ENCODE measurements at places on chromosomes 2 and 18.

- no peak for DNase-seq
Measured at GRCh38 chr2:54935389-54935788, 114.9 kb downstream of the RTN4 start.

DNA sequence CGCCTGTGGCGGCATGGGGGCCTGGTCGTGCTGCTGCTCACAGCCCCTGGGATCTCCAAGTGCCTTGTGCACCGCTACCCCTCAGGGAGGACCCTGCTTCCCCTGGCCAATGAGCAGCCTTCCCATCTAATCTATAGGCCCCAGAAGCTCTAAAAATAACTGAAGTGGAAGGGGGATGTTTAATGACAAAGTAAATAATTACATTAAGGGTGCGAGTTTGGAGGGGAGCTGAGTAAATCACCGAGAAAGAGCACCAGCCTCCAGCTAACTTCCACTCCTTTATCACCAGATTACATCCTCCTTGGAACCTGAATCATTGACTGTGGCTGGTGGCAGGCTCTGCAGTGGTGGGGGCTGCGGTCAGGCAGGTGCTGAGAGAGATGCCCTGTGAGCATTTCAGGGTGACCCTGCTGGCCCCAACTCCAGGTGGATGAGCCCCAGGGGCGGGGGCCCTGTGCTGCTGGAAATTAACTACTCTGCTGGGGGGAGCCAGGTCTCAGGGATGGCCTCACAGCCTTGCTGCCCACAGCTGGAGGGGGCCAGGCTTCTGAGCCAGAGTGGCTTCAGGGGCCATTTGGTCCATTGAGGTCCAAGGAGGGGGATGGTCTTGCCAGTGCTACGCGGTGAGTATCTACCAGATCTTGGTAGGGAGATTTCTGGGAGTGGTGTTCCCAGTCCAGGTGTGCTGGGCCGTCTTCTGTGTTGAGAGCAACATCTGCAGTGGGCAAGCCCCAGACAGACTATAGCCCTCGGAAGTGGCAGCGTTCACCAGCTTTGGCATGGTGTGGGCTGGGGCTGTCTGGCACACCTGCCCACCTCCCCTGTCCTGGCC lies 74.2 kb downstream of the GLI2 start:
- no peak for DNase-seq

DNA sequence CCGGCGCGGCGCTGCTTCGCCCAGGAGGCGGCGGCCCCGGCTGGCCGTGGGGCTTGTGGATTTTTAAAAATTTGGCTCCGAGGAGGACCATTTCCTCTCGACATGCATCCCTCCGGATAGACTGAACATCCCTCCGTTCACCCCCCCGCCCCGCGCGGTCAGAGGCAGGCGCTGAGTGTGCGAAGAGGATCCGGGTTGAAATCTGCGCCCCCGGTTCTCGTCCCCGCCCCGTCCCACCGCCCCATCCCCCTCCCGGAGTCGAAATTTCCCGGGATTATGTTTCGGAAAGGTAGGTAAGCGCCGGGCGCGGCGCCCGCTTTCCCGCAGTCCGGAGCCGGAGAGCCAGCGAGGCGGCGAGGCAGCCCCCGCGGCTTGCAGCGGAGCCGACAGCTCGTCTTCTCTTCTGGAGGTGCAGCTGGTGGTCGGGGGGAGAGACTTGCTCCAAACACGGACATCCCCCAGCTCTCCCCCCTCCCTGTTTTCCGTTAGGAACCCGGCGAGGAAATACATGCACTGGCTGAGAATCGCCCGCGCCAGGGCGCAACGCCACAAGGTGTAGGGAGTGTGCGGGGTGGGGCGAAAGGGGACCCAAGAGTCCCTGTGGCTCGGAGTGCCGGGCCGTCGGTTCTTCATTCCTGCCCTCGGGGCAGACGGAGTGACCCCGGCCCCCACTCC lies at the start of gene PRKCE:
TSS of gene PRKCE (plus strand) at position 261 of the 675 bp plus-strand sequence.
- peak; percentile 63 for DNase-seq

DNA sequence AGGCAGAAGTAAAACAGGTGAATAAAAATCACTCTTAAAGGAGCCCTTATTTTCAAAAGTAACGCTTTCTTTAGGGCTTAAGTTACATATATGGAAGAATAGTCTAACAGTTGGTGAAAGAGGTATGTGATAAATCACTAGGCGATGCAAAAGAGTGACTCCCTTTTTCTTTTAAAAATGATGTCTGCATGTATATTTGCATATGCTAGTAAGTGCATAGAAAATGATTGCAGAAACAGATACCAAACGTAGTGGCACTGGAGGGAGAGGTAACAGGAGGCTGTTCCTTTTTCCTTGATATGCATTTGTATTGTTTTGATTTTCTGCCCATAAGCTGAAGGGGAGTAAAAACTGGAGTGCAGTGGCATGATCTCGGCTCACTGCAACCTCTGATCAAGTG lies 158.3 kb downstream of the PRPF40A start:
- DNase-seq = no peak

DNA sequence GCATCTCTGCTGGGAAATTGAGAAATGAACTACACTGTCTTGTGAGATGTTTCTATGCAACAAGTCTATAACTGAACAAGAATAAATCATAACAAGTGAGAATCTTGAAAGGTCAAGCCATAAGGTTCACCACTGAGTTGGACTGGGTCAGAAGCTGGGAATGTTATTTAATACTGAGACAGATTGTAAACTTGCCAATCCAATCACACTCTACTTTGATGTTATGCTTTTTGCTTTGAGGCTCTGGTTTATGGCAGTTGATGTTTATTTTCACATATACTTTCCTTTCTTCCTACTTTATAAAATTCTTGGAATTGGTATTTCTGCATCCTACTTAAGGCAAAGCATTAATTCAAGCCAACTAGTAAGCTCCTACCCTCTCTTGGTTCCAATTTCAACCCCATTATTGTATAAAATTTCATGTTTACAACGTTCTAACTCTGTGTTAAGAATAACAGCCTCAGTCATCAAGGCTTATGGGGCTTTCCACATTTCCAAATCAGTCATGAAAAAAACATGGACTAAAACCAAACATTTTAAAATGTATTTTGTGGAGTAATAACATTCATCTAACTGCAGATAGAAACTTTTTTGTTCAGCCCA lies 533.4 kb downstream of the NYAP2 start:
- no peak for DNase-seq

- DNase-seq = no peak
Measured at GRCh38 chr2:239952665-239953417, 72.3 kb downstream of the NDUFA10 start.

DNA sequence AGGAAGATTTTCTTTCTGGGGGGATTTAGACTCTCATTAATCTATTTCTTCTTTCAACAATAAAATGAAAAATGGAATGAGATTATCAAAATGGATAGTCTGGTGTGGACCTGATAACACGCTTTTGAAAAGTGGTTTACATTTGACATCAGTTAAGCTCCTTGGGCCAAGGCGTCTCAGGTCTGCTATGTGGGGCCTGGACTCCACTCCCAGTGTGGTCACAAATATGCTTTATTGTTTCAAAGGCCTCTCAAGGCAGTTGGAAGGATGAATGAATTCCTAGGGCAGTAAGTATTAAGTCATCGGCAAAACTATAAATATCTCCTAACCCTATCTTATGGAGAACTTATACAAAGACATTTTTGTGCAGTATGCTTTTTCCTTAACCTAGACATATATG lies 74.5 kb downstream of the ETAA1 start:
- no peak for DNase-seq

DNA sequence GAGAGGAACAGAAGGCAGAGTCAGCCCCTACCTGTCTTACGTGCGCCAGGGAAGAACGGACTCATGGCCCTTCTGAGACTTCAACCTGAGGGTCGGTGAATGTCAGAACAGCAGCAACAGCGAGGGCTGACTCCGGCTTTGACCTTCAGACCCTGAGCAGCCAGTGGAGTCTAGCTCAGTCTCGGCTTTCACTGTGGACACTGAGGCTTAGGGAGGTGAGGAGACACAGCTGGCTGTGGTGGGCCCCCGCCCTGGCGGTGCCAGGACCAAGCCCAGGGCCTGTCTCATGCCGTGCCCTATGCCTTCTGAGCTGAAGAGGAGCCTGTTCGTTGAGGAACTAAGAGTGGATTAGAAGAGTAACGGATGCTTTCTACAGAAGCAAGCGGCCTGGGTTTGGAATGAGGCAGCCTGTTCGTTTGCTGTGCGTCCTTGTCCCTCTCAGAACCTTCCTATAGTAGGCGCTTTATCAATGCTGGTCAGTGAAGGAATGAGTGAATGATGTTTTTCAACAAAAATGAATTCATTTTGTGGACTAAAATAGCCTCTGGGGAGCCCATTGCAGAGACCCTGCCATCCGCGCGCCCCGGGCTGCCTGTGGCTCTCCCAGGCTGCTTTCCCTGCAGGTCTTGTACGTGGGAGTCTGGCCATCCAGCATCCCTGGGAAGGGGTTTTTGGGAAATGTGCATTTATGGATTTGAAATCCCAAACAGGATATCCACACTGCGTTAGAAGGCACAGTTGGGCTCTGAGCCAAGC lies 38.9 kb downstream of the ASB1 start:
- no peak for DNase-seq
